Stimulated activated naive B cell treated with anti-CD40 and anti-IgM and Interleukin-4, amounts not matched to agents 10 μg/mL and 1 μg/mL and 100 μg/mL, for 72 hours (primary cell): ENCODE measurements at places on chromosomes 4 and X.

DNA sequence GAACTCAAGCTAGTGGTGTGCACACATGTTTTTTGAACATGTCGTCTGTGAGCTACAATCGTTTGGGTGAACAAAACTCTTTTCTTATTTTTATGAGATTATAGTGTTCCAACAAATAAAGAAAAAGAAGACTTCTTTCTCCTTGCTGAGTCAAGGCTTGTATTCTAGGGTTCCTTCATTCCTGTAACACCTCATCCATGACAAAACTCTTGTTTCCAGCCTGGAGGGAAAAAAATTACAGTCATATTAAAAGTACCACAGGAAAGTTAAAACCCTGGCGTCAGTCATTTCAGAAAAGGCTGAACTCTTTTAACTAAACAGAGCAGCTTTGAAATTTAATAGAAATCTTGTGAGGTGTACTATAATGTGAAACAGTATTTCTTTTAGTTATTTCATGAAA, 79.2 kb upstream of the BOD1L1 start:
- peaks cover 6% of the 10 kb centered on the region for H3K4me1 ChIP-seq
- H3K4me3 ChIP-seq: no peak overlapping the region
- H3K27me3 ChIP-seq: peaks cover 4% of the 10 kb centered on the region
- DNase-seq: no peak

GRCh38 chr4:122458625-122459024, 2.1 kb upstream of the IL2 start:
- H3K27me3 ChIP-seq: no peaks in the 10 kb centered on the region
- DNase-seq: no peak
- peak overlapping the region; percentile 58 for H3K4me3 ChIP-seq
- H3K4me1 ChIP-seq: peaks cover 16% of the 10 kb centered on the region
- H3K27ac ChIP-seq: no peak overlapping the region

DNA sequence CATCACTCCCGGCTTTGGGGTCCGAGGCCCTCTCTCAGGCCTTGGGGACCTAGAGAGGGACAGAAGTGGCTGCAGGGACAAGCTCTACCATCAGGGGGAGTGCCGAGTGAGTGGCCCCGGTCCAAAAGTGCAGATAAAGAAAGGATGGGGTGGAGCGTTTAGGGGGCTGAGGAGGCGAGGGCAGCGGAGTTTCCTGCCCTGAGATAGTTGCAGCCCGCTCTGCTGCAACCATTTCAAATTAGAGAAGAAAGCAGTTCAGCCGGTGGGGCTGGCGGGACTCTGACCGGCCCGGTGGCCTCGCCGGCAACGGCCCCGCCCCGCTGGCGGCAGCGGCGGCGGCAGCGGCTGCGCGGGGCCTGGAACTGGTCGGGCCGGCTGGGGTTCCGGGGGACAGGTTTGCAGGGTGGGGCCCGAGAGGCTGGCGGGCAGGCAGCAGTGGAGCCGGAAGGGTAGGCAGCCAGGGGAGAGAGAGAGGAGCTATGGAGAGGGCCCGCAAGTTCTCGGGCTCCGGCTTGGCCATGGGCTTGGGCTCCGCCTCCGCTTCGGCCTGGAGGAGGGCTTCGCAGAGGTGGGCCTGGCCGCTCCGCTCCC, 7.6 kb downstream of the DLG3 start:
- H3K27me3 ChIP-seq: peaks cover 7% of the 10 kb centered on the region
- H3K36me3 ChIP-seq: no peaks in the 10 kb centered on the region
- no peak for DNase-seq
- H3K4me3 ChIP-seq: peak overlapping the region; percentile 87

DNA sequence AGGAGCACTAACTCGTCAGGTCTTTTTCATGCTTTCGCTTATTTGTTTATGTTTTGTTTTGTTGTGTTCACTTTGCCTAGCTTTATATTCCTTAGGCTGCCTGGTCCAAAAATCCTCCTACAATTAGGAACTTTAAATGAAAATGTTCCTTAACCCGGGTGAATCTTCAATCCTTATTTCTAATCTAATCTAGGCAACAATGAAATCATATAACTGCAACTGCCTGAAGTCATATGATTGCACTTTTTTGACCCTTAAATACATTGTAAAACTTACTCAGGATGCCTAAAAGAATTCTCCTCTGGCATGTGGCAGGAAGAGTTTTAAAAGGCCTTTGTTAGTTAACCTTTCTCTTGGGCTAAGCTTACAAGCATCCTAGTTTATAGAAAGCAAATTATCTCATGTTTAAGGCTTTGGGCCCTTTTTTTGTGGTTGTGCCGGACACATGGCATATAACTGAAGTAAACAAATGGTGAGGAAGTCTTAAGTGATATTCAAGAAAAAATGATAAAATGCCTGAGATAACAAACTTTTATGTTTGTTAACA, 279.4 kb downstream of the FAT4 start:
- H3K4me3 ChIP-seq: no peak overlapping the region
- DNase-seq: no peak
- no peaks in the 10 kb centered on the region for H3K27me3 ChIP-seq
- H3K4me1 ChIP-seq: no peaks in the 10 kb centered on the region
- no peaks in the 10 kb centered on the region for H3K36me3 ChIP-seq

- peaks cover 5% of the 10 kb centered on the region for H3K27me3 ChIP-seq
- no peak for DNase-seq
- no peak overlapping the region for H3K27ac ChIP-seq
- H3K36me3 ChIP-seq: no peaks in the 10 kb centered on the region
- no peaks in the 10 kb centered on the region for H3K4me1 ChIP-seq
- no peak overlapping the region for H3K4me3 ChIP-seq
Observed at GRCh38 chr4:122632396-122633143, 11.7 kb upstream of the IL21 start.

DNA sequence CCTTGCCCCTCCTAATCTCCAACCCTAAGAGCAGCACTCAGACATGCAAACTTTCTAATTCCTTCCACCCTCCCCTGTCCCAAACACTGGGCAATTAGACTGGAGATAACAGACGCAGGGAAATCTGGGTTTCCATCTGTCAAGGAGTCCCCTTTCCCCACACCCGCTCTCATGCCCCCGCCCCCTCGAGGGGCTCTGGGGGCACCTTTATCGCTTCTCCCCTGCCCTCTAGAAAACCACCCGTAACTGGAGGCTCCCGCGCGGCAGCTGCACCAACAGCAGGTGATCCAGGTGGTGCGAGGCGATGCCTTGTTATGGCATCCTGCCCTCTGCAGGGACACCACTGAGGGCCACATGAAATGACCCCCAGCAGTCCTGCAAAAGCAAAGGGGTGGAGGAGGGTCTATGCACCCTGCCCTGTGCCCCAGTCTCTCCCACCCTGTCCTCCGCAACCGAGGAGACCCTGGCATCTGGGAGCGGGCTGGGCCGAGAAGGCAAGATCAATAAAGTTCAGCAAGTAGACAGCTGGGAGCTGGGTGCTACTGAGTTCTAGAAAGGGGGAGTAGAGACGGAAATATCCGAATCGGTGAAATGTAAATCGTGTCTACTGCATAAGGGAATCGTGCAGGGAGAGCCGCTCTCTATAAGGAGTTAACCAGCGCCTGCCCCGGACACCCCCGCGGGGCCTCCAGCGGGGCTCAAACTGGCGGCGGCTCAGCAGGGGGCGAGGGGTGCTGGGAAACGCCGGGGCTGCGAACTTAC, 1.6 kb downstream of the KCTD8 start:
- peak overlapping the region; percentile 67 for H3K4me3 ChIP-seq
- H3K27ac ChIP-seq: peak overlapping the region; percentile 82
- no peaks in the 10 kb centered on the region for H3K36me3 ChIP-seq
- no peak for DNase-seq
- peaks cover 30% of the 10 kb centered on the region for H3K27me3 ChIP-seq

- peak overlapping the region; percentile 86 for H3K27ac ChIP-seq
- H3K36me3 ChIP-seq: no peaks in the 10 kb centered on the region
- no peaks in the 10 kb centered on the region for H3K27me3 ChIP-seq
- peak; percentile 48 for DNase-seq
- H3K4me3 ChIP-seq: peak overlapping the region; percentile 96
Observed at GRCh38 chr4:81470456-81471297, 1.0 kb downstream of the RASGEF1B start.

DNA sequence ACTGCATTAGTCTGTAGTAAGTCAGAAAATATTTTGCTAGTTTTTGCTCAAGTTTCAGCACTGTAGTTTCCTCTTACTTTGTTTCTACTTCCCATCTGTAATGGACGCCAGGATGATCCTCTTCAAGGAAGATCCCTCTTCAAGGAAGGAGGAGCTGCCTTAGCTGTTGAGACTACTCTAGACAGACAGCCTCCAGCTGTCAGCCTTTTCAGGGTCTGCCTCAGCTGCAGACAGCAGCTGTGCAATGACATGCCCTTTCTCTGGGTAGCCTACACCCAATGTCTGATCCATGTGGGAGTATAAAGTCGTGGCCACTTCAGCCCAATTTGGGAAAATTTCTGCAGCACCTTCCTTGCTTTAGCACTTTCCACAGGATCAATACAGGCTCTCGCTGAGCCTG, 281.0 kb upstream of the MAOA start:
- H3K36me3 ChIP-seq: no peaks in the 10 kb centered on the region
- H3K4me1 ChIP-seq: no peaks in the 10 kb centered on the region
- peaks cover 5% of the 10 kb centered on the region for H3K27me3 ChIP-seq
- H3K27ac ChIP-seq: no peak overlapping the region
- DNase-seq: no peak
- no peak overlapping the region for H3K4me3 ChIP-seq

- no peak overlapping the region for H3K27ac ChIP-seq
- no peak for DNase-seq
- no peaks in the 10 kb centered on the region for H3K4me1 ChIP-seq
Observed at GRCh38 chrX:140944710-140945109, 57.7 kb upstream of the SPANXB1 start.

DNA sequence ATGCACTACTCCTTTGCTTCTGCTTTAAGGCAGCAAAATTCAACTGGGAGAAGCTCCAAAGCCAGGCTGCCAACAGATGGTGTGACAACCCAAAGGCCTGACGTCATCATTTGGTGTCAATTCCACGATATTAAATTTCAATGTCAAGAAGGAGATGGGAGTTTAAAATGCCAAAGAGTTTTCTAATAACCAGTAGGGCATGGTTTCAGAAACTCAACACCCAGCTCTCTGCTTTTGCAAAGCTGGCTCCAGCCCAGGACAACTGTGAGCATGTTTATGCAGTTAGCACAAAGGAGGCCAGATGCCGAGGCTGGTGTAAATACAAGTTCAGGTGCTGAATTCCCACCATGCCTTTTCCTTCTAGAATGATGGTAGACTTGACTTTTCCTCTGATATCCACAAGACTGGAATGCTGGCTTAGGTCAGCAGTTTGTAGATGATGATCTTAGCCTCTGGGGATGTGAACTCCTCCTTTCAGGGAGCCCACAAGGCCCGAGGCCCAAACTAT, 67.3 kb downstream of the AFAP1 start:
- H3K27me3 ChIP-seq: peaks cover 33% of the 10 kb centered on the region
- no peaks in the 10 kb centered on the region for H3K36me3 ChIP-seq
- no peak overlapping the region for H3K27ac ChIP-seq
- no peaks in the 10 kb centered on the region for H3K4me1 ChIP-seq
- no peak overlapping the region for H3K4me3 ChIP-seq
- DNase-seq: no peak

- H3K4me1 ChIP-seq: no peaks in the 10 kb centered on the region
- no peak for DNase-seq
- peaks cover 4% of the 10 kb centered on the region for H3K27me3 ChIP-seq
- no peak overlapping the region for H3K4me3 ChIP-seq
- H3K36me3 ChIP-seq: no peaks in the 10 kb centered on the region
Observed at GRCh38 chrX:121258545-121258944, 211.1 kb downstream of the GLUD2 start.

DNA sequence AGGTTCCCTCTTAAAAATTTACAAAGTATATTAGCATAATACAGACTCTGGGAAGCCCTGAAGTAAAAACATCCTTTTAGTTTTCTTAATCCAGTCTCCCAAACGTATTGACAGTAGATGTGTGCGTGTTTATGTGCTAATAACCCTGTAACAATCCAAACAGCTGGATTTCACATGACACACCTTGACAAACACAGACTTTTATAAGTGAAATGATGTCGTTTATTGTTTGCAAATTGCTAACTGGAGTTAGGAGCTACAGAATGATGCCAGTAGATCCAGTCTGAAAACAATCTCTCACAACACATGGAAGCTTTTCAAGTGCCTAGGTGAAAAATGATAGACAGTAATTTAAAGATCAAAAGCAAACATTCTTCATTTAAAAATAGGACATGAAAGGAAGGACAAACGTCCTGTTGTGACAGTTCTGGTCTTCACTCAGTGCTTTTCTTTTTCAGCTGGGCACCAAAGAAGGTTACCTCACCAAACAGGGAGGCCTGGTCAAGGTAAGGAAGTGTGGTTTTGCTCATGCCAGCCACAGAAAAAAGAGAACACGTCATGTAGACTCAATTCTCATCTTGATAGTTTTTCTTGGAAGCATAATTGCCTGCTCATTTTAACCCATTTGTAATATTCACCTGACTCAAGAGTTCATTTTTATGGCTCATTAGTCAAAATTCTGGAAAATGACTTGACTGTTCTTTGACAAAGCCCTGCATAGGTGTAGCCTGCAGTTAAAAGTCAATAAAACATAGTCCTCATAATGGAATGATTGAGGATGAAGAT, 32.9 kb downstream of the LAMTOR3 start:
- no peaks in the 10 kb centered on the region for H3K27me3 ChIP-seq
- peaks cover 58% of the 10 kb centered on the region for H3K36me3 ChIP-seq
- peak overlapping the region; percentile 79 for H3K27ac ChIP-seq
- H3K4me3 ChIP-seq: no peak overlapping the region

- H3K4me1 ChIP-seq: no peaks in the 10 kb centered on the region
- H3K27ac ChIP-seq: no peak overlapping the region
- no peak for DNase-seq
- H3K27me3 ChIP-seq: no peaks in the 10 kb centered on the region
Observed at GRCh38 chr4:44235897-44236296, 212.7 kb downstream of the KCTD8 start.

GRCh38 chrX:6019076-6019475, 209.6 kb downstream of the NLGN4X start:
- no peak overlapping the region for H3K4me3 ChIP-seq
- H3K36me3 ChIP-seq: no peaks in the 10 kb centered on the region
- no peak overlapping the region for H3K27ac ChIP-seq
- DNase-seq: no peak
- H3K4me1 ChIP-seq: peaks cover 3% of the 10 kb centered on the region

DNA sequence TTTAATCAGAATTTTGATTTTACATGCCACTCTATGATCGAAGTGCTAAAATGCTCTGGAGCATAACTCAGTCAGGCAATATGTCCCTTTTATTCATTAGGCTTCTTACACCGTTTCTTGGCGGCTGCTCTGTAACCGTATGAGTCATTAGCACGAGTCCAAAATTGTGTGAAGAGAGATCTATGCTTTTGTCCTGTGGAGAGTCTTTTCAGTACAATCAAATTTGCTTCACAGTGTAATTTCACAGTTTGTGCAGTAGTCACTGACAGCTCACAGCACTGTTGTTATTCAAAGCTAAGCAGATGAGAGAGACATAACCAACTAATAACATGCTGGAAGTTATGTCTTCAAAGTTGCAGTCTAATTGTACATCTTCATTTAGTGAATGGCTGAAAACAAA, 167.8 kb downstream of the PCDH10 start:
- DNase-seq: no peak
- no peak overlapping the region for H3K27ac ChIP-seq
- no peak overlapping the region for H3K4me3 ChIP-seq
- no peaks in the 10 kb centered on the region for H3K27me3 ChIP-seq

DNA sequence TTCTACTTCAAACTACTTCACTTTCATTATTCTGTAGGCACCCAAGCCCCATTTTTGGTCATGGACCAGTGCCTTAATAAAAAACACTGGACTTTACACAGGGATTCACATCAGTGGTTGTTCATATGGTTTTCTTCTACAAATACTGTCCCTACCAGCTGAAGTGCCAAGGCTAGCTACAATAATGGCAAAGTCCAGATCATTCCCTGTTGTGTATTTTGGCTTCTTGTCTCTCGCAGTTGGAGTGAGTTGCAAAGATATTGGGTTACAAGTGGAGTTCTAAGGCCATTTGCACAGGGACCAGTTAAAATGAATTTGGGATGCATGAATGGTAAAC, 16.7 kb upstream of the ANKRD17 start:
- no peaks in the 10 kb centered on the region for H3K4me1 ChIP-seq
- H3K27ac ChIP-seq: no peak overlapping the region
- H3K36me3 ChIP-seq: peaks cover 21% of the 10 kb centered on the region
- H3K4me3 ChIP-seq: no peak overlapping the region
- DNase-seq: no peak
